ENCODE measurements at places on chromosomes 2 and 18. TPM values are rescaled to one million over a fixed set of nuclear protein-coding genes. Genes with fewer than 3 reads are reported as not detected.

UGT1A7 gene
- total RNA-seq, result not detected

RAB17 gene
- total RNA-seq, result 11.9 TPM

AQP12A gene
- not detected for total RNA-seq

UGT1A10 gene
- not detected for total RNA-seq

NCKAP5 gene
- 2.5 TPM for total RNA-seq

NEU2 gene
- total RNA-seq, result not detected

NBEAL1 gene
- total RNA-seq, result 18.6 TPM

THUMPD2 gene
- 16.3 TPM for total RNA-seq

GRCh38 chr2:100292022-100292580, 30.2 kb downstream of the LONRF2 start:
- H3K4me3 ChIP-seq, result no peak overlapping the region
- peak; percentile 96 for DNase-seq
- H3K27ac ChIP-seq, result peak overlapping the region; percentile 96
- H3K27me3 ChIP-seq, result no peaks in the 10 kb centered on the region
- no peaks in the 10 kb centered on the region for H3K36me3 ChIP-seq
- peaks cover 17% of the 10 kb centered on the region for H3K4me1 ChIP-seq

DNA sequence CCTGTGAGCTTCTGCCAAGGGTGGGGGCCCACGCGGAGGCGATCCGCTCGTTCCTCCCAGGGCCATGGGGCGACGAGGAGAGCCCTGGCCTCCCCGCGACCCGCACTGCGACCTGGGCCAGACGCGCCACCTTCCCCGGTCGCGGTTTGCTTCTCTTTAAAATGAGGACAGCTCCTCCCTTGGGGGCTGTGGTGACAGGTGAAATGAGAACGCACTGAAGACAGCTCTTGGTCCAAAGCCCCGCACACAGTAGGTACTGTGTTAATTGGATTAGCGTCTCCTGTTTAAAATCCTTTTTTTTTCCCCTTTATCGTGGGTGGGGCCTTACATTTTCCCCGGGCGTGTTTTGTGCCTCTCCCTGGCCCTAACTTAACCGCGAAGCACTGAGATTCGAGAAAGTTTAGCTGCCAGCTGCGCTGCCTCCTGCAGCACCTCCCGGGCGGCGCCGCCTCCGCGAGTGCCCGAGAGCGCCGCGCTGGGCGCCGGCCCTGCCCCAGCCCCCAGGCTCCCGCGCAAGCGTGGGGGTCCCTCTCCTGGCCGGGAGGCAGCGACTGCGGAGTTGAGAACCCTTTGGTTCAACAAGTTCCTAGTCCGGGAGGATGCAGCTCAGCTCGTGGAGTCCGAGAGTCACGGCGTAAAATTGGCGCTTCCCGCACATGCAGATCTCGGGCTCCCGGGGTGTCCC, 1.1 kb downstream of the HPCAL1 start:
- DNase-seq, result peak; percentile 74
- H3K36me3 ChIP-seq, result no peaks in the 10 kb centered on the region
- H3K27ac ChIP-seq, result peak overlapping the region; percentile 74

GRCh38 chr2:121104721-121105141, 180.3 kb downstream of the TFCP2L1 start:
- H3K4me3 ChIP-seq, result no peak overlapping the region
- H3K36me3 ChIP-seq, result no peaks in the 10 kb centered on the region
- H3K27ac ChIP-seq, result no peak overlapping the region
- no peaks in the 10 kb centered on the region for H3K4me1 ChIP-seq
- H3K27me3 ChIP-seq, result peaks cover 6% of the 10 kb centered on the region
- no peak for DNase-seq

DNA sequence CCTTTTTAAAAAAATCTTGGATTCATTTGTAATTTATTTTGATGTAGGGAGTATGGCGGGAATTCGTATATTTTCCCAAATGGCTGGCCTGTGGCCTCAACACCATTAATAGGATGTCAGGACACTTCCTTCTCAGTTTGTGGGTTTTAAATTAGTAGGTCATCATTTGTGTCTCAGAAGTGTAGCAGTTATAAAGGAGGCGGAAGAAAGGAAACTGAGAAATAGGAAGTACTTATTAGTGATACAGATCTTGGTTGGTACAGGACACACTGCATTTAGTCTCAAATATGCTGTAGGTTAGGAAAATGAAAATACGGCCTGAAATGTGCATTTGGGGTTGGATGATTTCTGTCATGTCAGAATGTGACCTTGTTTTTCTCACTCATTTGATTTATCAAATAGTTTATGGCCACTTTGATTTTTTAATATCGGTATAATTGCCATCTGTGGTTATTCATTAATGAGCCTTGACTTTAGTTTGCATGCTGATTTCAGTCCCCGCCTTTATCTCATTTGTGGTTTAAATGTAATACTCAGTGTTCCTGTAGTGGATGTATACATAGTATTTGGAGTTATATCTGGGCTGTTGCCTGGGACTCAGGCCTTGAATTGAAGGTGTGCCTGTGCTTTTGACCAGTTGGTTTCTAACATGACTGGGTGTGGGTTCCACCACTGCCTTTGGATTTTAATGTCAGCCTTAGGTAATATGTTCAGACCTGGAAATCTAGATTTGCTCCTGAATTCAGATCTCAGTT, 31.4 kb downstream of the ZCCHC2 start:
- no peaks in the 10 kb centered on the region for H3K27me3 ChIP-seq
- no peak for DNase-seq
- no peaks in the 10 kb centered on the region for H3K36me3 ChIP-seq
- no peak overlapping the region for H3K4me3 ChIP-seq
- H3K27ac ChIP-seq, result no peak overlapping the region
- H3K4me1 ChIP-seq, result no peaks in the 10 kb centered on the region

- no peak overlapping the region for H3K4me3 ChIP-seq
- H3K27me3 ChIP-seq, result no peaks in the 10 kb centered on the region
- no peak for DNase-seq
- H3K36me3 ChIP-seq, result no peaks in the 10 kb centered on the region
- no peaks in the 10 kb centered on the region for H3K4me1 ChIP-seq
- no peak overlapping the region for H3K27ac ChIP-seq
Observed at GRCh38 chr2:100935372-100935752, 66.7 kb upstream of the RPL31 start.

GRCh38 chr2:29317077-29317517, 201.9 kb downstream of the CLIP4 start:
- H3K4me1 ChIP-seq, result no peaks in the 10 kb centered on the region
- no peak overlapping the region for H3K4me3 ChIP-seq
- H3K27ac ChIP-seq, result no peak overlapping the region

DNA sequence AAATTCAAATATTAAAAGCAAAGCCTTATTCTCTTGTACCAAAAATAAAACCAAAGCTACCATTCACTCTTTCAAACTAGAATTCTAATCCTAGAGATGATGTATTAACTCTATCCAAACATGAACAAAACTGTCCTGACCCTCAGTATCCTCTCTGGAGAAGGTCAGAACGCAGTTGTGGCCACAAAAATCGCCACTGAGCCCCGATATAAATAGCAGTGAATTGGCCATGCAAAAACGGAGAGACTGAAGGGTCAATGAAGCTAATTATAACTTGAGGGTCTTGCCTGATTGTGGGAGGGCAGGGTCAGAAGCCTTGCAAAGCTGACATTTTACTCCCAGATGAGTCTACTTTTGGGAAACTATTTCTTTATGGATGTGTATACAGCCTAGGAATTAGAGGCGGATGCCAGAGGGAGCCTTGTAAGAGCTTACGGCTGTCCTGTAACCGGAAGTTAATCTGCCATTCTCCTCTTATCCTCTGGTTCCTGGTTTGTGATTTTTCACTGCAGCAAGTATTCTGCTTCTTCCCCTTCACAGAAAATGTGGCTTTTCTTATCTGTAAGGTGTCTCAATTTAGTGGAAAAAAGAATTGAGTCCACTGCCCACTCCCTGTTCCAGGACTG, 28.1 kb downstream of the CAVIN2 start:
- H3K36me3 ChIP-seq, result no peaks in the 10 kb centered on the region
- DNase-seq, result no peak
- H3K4me3 ChIP-seq, result no peak overlapping the region
- no peaks in the 10 kb centered on the region for H3K4me1 ChIP-seq
- no peaks in the 10 kb centered on the region for H3K27me3 ChIP-seq

- DNase-seq, result no peak
- no peaks in the 10 kb centered on the region for H3K4me1 ChIP-seq
- no peak overlapping the region for H3K4me3 ChIP-seq
- H3K27me3 ChIP-seq, result no peaks in the 10 kb centered on the region
- H3K36me3 ChIP-seq, result no peaks in the 10 kb centered on the region
Observed at GRCh38 chr2:101545950-101546349, 71.0 kb upstream of the RFX8 start.

GRCh38 chr2:197786010-197786877, 1.1 kb upstream of the BOLL start:
- peaks cover 8% of the 10 kb centered on the region for H3K4me1 ChIP-seq
- no peak for DNase-seq
- peaks cover 23% of the 10 kb centered on the region for H3K27me3 ChIP-seq
- no peaks in the 10 kb centered on the region for H3K36me3 ChIP-seq
- H3K4me3 ChIP-seq, result no peak overlapping the region
- no peak overlapping the region for H3K27ac ChIP-seq

- H3K36me3 ChIP-seq, result no peaks in the 10 kb centered on the region
- H3K4me3 ChIP-seq, result no peak overlapping the region
- H3K27ac ChIP-seq, result no peak overlapping the region
- no peaks in the 10 kb centered on the region for H3K27me3 ChIP-seq
Observed at GRCh38 chr2:30351116-30351515, 95.9 kb upstream of the LCLAT1 start.

DNA sequence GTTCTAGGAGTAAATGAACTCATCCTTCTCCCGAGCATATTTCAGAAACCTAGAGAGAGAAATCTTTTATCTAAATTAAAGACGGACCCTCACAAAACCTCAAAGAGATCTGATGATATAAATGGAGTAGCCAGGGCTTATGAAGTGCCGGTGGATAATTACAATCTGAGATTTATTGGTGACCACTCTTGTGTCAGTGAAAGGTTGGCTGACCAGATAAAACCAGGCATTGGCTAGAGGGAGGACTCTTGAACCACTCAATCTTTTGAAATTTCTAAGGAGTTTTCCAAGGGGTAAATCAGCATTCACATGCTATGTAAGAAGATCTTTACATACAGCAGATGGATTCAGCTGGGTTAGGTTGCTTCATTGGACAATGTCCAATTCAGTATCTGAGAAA, 227.3 kb upstream of the MMADHC start:
- no peaks in the 10 kb centered on the region for H3K27me3 ChIP-seq
- no peak overlapping the region for H3K4me3 ChIP-seq
- no peaks in the 10 kb centered on the region for H3K36me3 ChIP-seq
- no peaks in the 10 kb centered on the region for H3K4me1 ChIP-seq
- H3K27ac ChIP-seq, result no peak overlapping the region

GRCh38 chr2:152588998-152589397, 128.3 kb downstream of the PRPF40A start:
- H3K27me3 ChIP-seq, result no peaks in the 10 kb centered on the region
- peaks cover 20% of the 10 kb centered on the region for H3K4me1 ChIP-seq
- H3K36me3 ChIP-seq, result no peaks in the 10 kb centered on the region
- H3K27ac ChIP-seq, result no peak overlapping the region

GRCh38 chr2:137467246-137467862, 496.9 kb upstream of the HNMT start:
- no peaks in the 10 kb centered on the region for H3K36me3 ChIP-seq
- no peak overlapping the region for H3K27ac ChIP-seq
- H3K4me3 ChIP-seq, result no peak overlapping the region
- H3K27me3 ChIP-seq, result no peaks in the 10 kb centered on the region
- DNase-seq, result peak; percentile 27
- no peaks in the 10 kb centered on the region for H3K4me1 ChIP-seq

GRCh38 chr18:78673516-78674321, 305.9 kb upstream of the SALL3 start:
- no peak overlapping the region for H3K4me3 ChIP-seq
- no peak overlapping the region for H3K27ac ChIP-seq
- no peaks in the 10 kb centered on the region for H3K4me1 ChIP-seq

DNA sequence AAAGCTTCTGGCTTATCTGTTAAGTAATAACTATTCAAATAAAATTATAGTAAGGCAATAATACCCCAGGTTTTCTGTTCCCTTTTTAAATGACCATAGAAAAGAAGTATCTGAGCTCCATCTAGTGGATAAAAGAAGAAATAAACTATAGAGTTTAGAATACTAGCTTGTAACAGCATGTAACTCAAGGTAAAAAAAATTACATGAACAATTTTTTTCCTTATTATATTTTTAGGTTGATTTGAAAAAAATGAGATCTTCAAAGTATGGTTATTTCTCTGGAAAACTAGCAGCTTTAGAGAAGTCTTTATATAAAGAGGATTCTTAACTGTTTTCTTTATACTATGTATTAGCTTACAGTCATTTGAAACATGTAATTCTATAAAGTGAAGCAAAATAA, 58.1 kb downstream of the NCKAP1 start:
- H3K4me1 ChIP-seq, result no peaks in the 10 kb centered on the region
- peaks cover 26% of the 10 kb centered on the region for H3K36me3 ChIP-seq
- no peaks in the 10 kb centered on the region for H3K27me3 ChIP-seq

GRCh38 chr2:130765464-130765863, 10.1 kb downstream of the AMER3 start:
- no peak for DNase-seq
- H3K4me3 ChIP-seq, result no peak overlapping the region
- no peaks in the 10 kb centered on the region for H3K36me3 ChIP-seq
- H3K4me1 ChIP-seq, result no peaks in the 10 kb centered on the region

DNA sequence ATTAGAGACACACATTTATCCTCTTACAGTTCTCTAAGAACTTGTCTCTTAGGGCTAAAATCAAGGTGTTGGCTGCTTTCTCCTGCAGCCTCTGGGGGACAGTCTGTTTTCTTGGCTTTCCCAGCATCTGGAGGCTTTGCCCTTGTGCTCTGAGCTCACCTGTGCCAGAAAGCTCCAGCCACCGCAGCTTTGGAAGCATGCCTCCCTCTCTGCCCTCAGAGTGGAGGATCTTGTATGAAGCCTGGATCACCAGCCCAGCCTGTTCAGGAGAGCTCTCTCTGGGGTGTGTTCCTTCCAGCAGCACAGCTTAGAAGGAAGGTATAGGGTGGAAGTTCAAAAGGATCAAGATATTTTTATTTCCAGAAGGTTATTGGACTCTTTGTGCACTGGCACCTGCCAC, 53.1 kb upstream of the TPO start:
- no peaks in the 10 kb centered on the region for H3K36me3 ChIP-seq
- no peak for DNase-seq

DNA sequence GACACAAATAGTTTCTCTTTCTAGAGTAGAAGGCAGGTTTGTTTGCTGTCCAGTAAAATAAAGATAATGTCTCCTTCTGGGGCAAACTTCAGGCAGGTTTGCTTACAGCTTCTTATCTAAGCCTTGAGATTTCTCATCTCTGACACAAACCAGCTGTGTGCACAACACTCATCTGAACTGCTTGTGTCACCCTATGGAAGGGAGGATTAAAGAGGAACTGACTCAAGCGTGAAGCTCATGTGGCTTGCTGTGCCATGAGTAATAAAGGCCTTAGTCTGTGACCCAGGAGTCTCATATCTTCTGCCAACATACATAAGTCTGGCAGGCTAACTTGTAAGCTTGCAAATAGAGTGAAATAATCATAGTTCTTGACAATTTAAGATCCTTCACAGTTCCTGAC, 24.2 kb upstream of the CPO start:
- no peaks in the 10 kb centered on the region for H3K36me3 ChIP-seq
- no peak overlapping the region for H3K27ac ChIP-seq
- no peak overlapping the region for H3K4me3 ChIP-seq

DNA sequence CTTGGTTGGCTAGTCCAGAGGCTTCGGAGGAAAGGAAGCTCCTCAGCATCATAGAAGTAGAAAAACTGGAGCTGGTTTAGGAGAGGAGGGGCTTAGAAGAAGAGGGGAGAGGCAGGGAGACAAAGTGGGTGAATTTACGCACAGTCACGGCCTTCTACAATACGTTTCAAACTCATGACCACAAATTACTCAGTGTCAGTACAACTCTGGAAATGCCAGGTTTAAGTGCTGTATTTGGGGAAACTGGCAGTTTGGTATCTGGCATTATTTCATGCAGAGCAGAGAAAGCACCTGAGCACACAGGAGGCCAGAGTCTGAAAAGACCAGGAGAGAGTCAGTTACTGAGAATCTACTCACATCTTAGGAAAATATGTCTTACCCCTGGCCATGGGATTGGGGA, 55.4 kb downstream of the XRCC5 start:
- no peaks in the 10 kb centered on the region for H3K27me3 ChIP-seq
- no peak for DNase-seq
- H3K36me3 ChIP-seq, result peaks cover 2% of the 10 kb centered on the region
- H3K27ac ChIP-seq, result no peak overlapping the region
